ENCODE measurements at places on chromosomes 1 and 21. TPM values are rescaled to one million over a fixed set of nuclear protein-coding genes. Genes with fewer than 3 reads are reported as not detected.
A peak's percentile ranks its signal among the peaks of the same experiment; 100 is the strongest.

DNA sequence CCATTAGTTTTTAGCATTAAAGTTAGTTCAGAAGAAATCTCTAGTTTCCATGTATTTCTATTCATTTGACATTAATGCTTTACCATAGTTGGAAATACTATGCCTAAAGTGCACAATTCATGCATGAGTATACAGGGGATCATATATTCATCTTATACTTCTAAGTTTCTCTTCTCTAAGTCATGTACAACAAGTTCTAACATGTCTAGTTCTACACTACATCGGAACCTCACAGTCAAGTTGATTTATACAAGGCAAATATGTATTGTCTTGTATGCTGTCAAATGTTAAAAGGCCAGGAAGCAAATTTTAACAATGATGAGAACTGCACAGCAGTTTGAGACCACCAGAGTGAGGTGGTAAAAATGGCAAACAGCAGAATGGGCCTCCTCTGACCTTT, 22.9 kb upstream of the MOB3C start:
- DNase-seq: no peak

DNA sequence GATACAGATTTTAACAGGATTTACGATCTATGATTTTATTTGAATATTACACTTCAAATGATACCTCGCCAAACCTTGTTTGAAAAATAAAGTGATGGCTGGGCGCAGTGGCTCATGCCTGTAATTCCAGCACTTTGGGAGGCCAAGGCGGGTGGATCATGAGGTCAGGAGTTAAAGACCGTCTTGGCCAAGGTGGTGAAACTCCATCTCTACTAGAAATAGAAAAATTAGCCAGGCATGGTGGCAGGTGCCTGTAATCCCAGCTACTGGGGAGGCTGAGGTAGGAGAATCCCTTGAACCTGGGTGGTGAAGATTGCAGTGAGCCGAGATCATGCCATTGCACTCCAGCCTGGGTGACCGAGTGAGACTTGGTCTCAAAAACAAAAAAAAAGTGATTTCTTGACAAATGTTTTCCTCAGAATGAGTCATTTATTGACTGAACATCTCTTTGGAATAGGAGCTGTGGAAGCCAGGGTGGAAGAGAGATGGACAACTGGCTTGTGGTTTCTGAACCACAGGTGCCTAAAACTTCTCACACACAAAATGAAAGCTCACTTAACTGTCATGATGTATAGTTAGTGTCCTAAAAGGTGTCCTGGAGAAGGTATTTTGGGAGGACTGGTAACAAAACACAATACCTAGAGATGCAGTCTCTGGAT, 11.9 kb downstream of the PKNOX1 start:
- no peak for DNase-seq

DNA sequence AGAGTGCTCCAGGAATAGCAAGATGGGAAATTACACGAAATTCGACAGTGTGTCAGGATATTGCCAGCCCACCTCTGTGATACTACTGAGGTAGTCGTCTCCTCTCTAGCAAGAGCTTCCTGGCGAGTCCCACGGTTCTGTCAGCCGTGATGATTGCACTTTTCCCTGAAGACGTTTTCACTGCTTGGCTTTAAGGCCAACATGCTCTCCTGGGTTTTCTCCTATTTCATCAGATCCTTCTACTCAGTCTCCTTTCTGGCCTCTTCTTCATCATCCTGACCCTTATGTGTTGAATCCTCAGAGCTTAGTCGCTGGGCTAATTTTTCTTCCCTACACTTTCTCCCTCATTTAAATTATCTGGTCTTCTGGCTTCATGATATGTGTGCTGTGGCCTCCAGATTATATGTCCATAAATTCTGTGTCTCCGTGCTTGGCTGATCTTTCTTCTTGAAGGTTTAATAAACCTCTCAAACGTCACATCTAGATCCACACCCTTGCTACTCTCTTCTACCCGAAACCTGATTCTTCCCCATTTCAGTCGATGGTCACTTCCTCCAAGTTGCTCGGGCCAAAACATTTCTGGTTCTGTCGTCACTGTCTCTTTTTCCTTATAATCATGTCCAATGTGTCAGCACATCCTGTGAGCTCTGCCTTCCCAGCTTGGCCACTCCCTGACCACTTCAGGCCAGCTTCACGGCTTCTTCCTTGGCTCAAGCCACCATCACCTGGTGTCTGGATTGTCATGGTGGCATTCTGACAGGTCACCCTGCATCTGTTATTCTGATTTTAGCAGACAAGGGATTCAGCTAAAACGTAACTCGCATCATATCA, 12.2 kb downstream of the OR2B11 start:
- no peak for DNase-seq

DNA sequence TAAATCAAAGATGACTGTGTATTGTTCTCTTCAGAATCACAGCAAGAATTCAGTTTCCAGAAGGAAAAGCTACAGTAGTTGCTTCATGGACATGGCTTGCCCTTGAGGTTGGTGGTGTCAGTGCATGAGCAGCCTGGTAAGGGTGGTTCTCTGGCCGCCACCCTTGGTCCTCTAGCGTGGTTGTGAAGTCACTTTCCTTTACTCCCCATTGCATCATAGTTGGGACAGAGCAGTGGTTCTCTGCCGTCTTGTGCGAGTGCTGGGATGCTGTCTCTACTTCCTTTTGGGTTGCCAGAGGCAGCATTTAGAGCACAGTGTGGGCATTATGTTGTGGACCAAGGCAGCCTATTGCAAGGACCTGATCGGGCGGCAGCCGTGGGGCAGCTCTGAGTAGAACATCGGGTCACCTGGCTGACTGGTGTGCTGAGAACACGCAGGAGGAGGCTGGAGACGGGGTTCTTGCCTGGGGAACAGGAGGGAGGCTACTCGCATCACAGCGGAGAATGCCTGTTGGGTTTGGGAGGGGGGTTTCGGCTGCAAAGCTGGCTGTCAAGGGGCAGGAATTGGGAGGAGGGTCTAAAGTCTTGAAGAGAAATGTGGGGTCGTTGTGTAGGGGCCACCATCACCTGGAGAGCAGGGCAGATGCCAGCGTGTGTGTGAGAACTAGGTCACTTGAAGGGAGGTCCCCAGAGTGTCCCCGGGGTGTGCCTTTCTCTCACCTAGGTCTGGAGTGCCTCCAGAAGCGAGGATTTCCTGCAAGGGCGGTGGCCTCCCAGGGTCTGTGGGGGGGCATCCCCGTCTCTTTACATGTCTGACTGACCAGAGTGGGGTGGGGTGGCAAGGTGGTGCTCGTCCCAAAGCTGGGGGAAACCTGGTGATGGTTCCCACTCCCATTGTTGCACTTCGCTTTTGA, 6.3 kb downstream of the ARF1 start:
- no peak for DNase-seq

- peak; percentile 84 for DNase-seq
Measured at GRCh38 chr1:182143825-182144645, 82.5 kb upstream of the ZNF648 start.

DNA sequence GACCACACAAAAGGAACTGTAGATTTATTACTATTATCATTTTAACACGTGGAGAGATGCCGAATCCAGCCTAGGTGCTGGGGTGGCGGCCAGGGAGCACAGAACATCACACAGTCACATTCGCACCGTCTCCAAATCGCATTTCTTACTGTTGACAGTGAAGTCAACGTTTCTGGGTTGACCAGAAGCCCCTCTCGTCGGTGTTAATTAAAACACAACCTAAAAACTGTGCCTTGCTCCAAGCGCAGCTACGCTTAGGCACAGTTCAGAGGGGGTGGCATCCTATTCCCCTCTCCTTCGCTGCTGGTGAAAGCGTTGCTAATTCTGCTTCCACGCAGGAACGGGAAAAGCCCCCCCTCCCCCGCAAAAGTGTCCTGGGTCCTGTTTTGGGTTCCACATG, 4.1 kb downstream of the RIPK4 start:
- DNase-seq: no peak

DNA sequence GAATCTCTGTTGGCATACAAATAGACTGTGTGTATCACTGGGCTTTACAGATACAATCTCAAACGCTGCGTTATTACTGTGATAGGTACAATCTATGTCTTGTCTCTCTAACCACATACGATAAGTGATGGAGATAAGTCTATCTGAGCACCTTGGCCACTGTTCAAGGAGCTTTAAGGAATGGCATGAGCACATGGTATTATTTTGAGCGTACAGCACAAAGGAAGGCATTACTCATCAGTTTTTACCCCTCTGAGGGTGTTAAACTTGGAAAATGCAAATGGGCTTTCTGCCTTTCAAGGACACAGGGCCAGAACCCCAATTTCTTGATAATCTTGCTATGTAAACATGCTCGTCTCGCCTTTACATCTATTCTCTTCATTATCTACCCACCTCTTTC, 11.6 kb upstream of the SIPA1L2 start:
- DNase-seq: no peak

- DNase-seq: no peak
Measured at GRCh38 chr1:236760480-236760879, 34.6 kb upstream of the MTR start.

ERICH3 gene
- total RNA-seq: not detected

LRRIQ3 gene
- 1.6 TPM for total RNA-seq

KRTAP11-1 gene
- not detected for total RNA-seq

TFF1 gene
- 2.6 TPM for total RNA-seq

RHCE gene
- total RNA-seq: 0.29 TPM

All from ureter (tissue), 1 donor.